ENCODE measurements at places on chromosomes 3 and 15.
A peak's percentile ranks its signal among the peaks of the same experiment; 100 is the strongest.

- peak; percentile 23 for DNase-seq
Measured at GRCh38 chr3:71517271-71517791, 66.2 kb downstream of the FOXP1 start.

GRCh38 chr3:42749753-42750231, 23.3 kb downstream of the CCDC13 start:
- peak; percentile 28 for DNase-seq

GRCh38 chr15:81752974-81753373, 292.8 kb downstream of the MEX3B start:
- no peak for DNase-seq

- DNase-seq: peak; percentile 60
Measured at GRCh38 chr15:51382787-51383186, 41.3 kb downstream of the GLDN start.

DNA sequence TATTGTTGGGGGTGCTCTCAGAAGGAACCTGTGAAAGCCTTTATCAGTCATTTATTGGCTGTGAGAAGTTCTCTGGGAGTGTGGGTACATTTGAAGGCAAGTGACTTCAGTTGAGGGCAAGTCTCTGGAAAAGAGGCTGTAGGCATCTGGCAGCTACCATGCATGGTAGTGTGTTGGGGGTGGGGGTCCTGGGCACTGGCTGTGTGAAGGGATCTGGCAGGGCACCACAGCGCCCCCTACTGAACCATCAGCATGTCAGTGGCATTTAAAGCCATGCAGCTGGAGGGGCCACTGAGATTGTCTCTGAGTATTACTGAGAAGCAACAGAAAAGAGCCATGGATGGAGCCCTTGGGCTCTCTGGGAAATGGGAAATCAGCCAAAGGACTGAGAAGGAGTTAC, 30.6 kb downstream of the CRTAP start:
- no peak for DNase-seq

GRCh38 chr15:80081390-80081789, 21.9 kb downstream of the ZFAND6 start:
- no peak for DNase-seq

Data from iris pigment epithelial cell (primary cell).